ENCODE measurements at places on chromosomes 4 and X.

GRCh38 chrX:44156726-44157125 lies 183.5 kb upstream of the NDP start:
- no peak for DNase-seq

DNA sequence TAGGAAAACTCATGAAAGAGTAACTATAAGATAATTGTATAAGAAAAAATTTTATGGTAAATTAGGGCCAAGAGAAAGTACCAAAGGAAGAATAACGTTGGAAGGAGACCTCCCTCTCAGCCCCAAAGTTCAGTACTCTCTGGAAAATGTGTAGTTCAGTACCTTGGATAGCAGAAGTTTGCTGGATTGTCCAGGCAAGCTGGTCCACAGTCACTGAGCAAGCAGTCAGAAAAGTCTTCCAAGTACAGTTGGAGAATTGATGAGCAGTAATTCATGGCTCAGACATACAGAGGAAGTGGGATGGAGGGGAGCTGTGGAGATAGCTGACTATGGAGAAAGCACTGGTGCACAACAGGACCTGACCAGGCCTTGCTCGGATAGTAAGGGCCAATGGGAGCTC lies 598.2 kb upstream of the NDST4 start:
- no peak for DNase-seq

DNA sequence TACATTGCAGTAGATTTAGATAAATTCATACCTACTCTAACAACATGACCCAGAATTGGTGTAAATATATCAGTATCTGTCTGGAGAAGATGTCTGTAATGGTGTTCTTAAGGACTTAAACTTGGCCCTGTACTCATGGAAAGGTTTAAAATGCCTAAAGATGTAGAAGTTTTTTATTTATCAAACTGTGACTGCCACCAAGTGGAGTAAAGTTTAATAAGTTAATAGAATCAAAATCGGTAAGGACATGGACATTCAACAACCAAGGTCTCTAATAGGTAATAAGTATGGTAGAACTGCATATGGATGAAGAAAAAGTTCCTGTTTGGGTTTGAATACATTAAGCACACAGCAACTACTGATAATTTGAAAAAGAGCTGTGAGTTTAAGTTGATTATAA lies 474.0 kb upstream of the NDST3 start:
- no peak for DNase-seq

DNA sequence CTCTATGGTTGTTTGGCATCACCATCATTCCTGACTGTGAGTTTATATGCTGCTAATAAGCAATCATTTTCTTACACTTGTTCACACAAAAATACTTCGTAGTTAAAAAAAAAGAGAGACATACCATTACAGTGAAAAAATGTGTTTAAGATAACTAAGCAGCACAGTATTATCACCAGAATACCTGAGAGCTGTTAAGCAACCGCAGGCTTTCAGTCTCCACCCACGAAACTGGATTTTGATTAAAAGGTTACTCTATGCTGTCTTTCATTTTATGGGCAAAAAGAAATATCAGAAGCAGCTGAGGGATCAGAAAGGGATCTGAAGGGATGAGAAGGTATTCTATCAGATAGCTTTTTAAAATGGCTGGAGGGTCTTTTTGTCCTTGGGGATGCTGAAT lies 148.3 kb downstream of the NEK1 start:
- no peak for DNase-seq

DNA sequence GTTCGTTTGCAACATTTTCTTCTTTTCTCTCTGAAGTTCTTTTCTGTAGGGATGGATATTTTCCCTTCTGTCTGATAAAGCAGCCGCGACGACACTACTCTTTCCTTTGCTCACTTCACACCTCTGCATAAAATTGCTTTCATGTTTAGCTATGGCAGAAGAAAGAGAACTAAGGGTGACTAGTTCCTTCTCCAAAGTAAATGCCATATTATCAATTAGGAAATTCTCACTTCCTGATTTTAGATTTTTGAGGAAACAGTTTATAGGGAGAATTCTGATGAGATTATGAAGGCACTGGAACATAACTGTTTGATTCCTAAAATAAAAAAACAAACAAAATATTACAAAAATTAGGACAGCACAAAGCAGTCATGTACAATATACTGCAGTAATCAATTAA lies 29.2 kb downstream of the FANCB start:
- DNase-seq = no peak

- no peak for DNase-seq
These were observed 13.6 kb upstream of the APBB2 start for GRCh38 chr4:41227902-41228301.

DNA sequence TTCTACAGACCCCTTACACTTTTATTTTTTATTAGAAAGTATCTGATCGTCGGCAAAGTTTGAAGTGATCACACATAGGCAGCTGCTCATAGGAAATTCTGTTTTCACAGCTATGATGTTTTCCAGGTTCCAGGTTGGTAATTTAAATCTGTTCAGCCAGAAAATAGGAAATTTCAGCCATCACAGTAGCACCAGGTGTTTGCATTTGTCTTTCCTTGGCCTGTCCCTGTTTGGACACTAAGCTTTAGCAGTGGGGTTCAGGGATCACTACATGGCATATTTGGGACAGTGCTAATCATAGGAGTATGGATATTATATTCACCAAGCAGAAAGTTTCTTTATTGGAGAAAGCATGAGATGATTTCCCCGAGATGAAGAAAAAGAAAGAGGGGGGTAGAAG lies 92.9 kb downstream of the ANK2 start:
- no peak for DNase-seq

DNA sequence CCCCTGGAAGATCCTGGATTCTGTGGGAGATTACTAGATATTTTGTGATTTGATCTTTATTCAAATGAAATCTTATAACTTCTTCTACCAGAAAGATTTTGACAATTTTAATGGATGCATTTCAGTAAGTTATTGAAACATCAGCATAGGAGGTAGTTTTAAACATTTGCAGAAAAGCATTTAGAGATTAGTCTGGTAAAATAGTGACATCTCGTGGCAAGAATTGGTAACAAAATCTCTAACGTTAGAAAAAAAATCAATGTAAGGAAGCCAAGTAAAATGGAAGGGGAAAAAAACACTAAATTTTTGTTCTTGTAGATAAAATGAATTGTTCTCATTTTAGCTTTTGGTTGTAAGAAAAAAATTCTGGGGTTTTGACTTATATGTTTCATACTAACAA lies 73.3 kb downstream of the TASL start:
- DNase-seq = no peak

DNA sequence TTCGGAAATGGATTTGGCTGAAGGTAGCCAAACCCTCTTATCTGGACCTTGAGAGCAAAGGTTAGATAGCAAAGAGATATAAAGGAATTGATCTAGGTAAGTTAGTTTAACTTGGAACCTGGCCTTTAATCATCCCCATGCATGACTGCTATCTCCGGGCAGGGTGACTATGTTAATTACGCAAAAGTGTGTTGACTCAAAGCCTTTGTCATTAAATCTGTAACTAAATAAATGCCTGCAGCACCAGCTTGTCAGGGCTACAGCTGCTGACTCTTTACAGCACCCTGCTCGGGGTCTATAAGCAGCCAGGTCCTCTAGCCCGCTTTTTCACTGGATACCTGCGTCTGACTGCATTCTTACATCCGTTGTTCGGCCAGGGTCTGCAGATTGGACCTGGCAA lies 201.7 kb downstream of the TBCK start:
- no peak for DNase-seq

All from skeletal muscle cell (primary cell).